Stimulated activated CD4-positive, alpha-beta T cell treated with anti-CD3 and anti-CD28 coated beads, Interleukin-1b, Interleukin-23, amount 100 ng/mL, for 1 hour (primary cell): ENCODE measurements at places on chromosomes 7 and 10.

GRCh38 chr10:69498711-69499471 is 47.6 kb downstream of the TSPAN15 start:
- DNase-seq: no peak

DNA sequence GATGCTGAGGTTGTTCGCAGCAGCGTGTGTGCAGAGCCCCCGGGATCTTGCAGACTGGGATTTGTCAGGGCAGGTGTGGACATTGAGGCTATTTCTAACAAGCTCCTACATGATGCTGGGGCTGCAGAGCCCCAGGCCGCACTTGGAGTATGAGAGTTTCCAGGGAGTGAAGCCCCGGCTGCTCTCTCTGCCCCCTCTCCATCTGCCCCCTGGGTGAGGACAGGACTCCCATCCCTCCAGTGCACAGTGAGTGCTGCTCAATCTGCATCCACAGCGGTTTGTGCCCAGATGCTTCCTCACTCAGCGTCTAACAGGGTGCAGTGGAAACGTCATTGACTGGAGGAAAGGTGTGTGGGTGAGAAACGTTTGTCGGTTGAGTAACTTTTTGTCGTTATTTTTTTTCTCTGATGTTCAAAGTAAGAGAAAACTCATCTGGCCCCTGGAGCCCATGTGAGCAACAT is 25.3 kb downstream of the IL2RA start:
- DNase-seq: no peak

GRCh38 chr10:85105614-85106255 is 777.3 kb downstream of the CCSER2 start:
- no peak for DNase-seq

GRCh38 chr10:23864631-23865147 is 344.2 kb upstream of the KIAA1217 start:
- DNase-seq: no peak

GRCh38 chr7:17166824-17167379 is 131.6 kb upstream of the AHR start:
- DNase-seq: no peak

DNA sequence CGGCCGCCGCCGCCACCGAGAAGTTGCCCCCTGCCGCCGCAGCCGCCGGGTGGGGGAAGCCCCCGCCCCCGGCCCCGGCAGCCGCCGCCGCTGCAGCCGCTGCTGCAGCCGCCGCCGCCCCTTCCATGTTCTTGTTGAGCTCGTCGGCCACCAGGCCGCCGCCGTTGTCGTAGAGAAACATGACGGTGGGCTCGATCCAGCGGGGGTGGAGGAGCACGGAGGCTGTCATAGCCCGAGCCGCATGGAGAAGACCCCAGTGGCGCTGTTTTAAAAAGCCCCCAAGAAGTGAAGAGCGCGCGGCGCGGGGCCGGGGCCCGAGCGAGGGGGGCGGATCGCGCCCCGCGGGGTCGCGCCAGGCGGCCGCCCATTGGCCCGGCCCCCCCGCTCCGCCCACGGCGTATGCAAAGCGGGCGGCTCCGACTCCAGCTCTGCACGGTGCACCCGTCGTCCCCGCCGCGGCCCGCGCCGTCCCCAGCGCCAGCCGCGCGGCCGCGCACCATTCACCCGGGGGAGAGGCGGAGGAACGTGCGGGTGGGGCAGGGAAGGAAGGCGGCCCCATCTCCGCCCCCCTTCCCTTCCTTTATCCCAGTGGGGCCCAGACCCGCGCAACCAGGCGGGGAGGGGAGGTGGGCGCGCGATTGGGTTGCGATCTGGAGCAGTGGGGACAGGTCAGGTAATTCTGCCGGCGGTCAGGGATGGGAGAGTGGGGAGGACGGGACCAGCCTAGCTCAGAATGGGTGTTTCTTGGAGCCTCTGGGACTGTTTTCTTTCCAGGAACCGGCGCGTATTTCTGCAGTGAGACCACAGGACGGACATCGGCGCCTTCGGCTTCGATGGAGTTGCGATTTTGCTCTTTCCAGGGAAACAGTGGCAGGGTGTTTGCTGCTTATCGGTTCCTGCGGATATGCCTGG is at the start of gene HOXA13:
Gene HOXA13 (minus strand): TSS at position 243 of the 912 bp plus-strand sequence. CDS start 14 bp downstream, at position 229.
- DNase-seq: no peak

DNA sequence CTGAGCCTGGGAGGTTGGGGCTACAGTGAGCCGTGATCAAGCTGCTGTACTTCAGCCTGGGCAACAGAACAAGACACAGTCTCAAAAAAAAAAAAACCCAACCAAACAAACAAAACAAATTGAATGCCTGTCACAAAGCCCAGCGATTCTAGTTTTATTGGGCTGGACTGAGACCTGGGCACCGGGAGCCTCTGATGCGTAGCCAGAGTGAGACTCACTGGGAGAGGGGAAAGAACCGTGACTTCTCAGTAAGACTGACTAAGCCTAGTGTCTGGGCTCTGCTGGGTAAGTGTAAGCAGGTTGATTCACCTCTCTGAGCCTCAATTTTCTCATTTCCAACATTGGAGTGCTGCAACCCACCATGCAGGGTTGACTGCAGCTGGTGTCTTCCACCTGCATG is 10.1 kb upstream of the LEP start:
- DNase-seq: no peak

DNA sequence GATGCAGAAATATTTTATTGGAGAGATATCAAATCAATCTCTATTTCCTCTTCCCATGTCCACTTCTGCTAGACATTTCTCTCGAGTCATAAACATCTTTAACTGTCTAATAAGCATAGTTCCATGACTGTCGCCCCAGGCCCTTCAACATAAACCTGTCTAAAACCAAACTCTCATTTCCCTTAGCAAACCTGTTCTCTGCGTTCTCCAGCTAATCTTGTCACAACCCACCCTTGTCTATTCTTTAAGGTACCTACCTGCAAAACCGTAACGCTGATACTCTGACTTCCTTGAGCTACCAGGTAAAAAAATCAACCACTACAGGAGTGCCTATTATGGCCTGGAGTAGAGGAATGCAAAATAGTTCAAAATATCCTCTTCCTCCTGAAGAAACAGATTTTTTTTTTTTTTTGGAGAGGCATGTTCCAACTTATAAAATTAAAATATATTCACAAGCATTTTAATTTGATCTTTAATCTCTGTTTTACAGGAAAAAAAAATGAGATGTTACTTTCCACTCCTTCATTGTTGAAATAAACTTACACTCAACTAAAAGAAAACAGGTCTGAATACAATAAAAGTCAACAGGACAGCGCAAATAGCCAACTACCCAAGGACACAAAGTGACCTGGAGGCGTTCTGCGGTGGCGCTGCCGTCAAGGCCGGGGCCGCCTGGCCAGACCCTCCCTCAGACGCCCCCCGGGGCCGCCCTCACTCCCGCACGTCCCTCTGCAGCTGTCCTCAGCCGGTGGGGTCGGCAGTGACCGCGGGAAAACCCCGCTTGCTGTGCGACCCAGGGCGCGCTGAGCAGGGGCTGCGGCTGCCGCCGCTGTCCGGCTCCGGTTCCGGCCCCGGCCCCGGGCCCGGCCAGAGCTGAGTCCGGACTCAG is 765 bp downstream of the SLC25A40 start:
- DNase-seq: no peak

DNA sequence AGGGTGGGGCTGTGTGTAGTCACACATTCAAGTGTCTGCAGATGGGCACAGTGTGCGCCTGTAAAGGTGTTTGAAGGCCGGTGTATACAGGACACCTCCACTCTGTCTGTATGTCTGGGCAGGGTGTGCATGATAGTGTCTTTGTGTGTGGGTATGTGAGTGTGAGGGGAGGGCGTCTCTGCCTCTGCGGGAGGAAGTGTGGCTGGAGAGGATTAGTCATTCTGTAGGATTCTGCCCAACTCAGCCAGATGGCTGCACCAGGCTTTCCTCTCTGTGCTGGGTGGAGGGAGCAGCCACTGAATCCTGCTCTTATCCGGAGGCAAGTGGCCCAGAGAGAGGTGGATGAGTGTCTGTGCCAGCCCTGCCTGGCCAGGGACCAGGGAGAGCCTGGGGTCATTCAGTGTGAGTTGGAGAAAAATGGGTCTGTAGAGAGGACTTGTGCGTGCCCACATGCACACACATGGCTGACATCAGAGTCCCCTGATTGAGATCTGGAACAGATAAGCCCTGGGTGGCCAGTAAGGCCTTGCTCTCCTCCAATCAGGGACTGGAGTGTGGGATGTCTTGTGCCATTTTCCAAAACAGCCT is 1.7 kb downstream of the SFXN3 start:
- no peak for DNase-seq

DNA sequence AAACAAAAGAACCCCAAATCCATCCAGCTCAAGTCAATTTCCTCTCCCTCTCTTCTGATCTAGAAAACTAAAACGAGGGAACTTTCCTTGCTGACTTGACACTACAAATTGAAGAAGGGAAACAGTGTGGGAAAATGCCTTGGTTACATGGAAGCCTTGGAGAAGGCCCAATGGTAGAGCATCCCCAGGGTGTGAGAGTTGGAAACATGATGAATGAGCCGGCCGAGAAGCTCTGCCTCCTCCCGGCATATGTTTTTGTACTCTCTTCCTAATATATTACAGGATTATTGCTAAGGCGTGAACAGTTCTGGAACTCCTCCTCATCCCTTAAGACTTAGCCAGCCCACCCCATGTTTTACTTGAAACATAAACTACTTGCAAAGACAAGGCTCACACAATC is 618.2 kb upstream of the MGMT start:
- no peak for DNase-seq

- no peak for DNase-seq
Measured at GRCh38 chr10:114329634-114330365, 74.5 kb downstream of the AFAP1L2 start.

- DNase-seq: no peak
Measured at GRCh38 chr10:31758495-31758894, 170.1 kb downstream of the ARHGAP12 start.

DNA sequence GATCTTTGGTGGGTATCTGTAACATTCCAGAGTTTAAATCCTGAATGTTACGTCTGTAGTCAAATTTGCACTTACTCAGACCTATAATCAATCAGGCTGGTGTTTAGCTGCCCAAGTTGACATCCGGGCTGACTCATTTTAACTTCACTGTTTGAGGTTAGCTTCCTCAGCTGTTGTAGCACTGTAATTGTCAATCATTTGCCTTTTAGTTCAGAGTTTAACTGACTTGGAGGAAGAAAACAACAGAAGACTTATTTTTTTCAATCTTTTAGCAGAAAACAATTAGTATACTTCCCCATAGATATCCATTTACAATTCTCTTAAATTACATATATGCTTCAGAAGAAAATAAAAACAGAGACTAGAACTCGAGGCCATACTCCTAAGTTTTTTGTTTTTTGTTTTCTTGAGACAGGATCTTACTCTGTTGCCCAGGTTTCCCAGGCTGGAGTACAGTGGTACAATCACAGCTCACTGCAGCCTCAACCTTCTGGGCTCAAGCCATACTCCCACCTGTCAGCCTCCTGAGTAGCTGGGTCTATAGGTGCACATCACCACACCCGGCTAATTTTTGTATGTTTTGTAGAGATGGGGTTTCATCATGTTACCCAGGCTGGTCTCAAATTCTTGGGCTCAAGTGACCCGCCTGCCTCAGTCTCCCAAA is 38.5 kb upstream of the LRRC17 start:
- no peak for DNase-seq
